ENCODE measurements at places on chromosomes 6 and 20.

GRCh38 chr6:57182017-57182432 lies 9.9 kb downstream of the BAG2 start:
- no peak for DNase-seq

DNA sequence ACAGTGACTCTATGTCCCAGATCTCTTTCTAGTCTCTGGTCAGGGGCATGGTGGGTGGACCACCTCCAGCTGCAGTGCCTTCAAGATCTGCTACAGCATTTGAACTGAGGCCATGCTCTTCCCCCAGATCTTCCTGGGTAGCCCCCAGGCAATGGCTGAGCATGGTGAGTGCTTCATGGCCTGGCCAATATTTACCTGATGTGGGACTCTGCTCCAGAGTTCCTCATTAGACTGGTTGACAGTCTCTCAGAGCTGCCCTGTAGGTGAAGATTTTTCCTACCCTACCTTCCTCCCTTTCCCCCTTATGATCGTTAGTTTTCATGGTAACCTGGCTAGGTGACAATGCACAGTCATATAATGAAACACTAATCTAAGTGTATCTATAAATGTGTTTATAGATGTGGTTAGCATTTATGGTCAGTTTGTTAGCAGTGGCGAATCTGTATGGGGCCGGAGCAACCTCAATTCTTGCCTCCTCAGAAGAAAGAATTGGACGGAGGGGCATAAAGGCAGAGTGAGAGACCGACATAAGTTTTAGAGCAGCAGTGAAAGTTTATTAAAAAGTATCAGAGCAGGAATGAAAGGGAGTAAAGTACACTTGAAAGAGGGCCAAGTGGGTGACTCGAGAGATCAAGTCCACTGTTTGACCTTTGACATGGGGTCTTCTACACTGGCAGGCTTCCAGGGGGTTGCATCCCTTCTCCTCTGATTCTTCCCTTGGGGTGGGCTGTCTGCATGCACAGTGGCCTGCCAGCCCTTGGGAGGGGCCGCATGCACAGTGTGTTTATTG lies 256.3 kb downstream of the CD83 start:
- DNase-seq = no peak

- DNase-seq = no peak
Observed at GRCh38 chr20:60219231-60219630, 261.0 kb downstream of the CDH26 start.

DNA sequence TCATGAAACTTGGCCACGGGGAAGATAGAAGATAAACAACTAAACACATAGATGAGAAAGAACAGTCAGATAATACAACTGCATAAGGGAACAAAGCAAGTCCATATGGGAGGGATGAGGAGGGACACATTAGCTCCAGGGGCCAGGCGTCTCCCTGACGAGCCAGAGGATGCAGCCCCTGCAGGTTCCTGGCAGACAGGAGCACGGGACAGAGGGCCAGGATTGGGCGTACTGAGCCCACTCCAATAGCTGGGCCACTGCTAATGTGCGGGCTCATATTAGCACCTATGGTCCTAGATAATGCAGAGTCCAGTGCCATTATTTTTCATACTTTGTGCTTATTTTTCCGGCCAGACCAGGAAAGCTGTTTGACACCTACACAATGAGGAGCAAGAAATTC lies 182.9 kb downstream of the ANKRD60 start:
- DNase-seq = no peak

DNA sequence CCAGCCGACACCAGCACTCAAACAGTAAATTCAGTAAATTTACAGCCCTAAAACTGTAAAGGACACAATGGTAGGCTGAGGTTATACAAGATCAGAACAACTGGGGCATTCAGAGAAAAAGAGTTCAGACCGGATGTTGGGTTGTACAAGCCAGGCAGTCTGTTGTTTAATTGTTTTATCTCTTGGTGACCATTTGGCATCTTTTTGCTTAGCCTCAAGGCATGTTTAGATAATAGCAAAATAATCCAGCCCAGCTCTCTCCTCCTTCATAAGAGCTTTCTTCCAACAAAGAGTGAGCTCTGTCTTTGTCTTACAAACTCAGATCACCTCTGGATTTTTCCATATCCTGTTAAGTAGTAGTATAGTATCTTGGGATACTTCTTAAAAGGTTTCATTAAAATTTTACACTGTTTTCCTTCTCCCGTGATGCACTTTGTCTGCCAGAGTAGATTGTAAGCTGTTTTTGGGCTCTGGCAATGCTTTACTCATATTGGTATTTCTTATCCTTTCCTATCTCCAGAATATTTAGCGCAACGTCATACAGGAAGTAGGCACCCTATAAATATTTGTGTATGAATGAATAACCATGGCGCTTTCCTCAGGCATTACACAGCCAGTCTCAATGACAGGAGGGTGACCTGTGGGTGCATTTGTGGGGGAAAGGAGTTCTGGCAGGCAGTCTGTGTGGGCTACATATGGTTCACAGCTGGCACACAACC lies 35.6 kb upstream of the TRAM2 start:
- DNase-seq = peak; percentile 76

DNA sequence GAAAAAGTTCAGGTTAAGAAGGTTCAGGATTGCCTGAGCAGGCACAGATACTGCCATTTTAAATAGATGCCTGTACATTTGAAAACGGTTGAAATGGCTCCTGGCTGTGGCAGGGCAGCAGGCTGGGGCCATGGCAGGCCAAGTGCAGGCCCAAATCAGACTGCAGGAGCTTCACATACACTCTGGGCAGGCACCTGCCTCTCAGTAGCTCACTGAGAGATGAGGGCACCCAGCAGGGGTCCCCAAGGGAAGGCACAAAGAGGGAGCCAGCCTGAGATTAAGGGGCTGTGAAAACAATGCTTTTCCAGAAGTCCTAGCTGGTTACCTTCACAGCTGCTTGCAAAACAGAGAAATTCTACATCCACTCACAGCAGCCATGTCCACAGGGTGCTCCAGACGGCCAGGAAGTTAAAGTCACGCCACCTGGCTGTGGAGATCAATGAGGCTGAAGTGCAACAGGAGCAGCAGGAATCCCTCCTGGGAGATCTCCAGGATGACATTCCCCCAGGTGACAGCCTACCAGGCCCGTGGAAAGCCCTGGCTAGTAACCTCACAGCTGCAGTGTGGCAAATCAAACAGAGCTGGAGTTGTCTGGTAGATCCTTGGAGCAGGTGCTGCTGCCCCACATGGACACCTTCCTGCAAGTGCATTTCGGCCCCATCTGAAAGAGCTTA lies 6.2 kb upstream of the RAET1E start:
- no peak for DNase-seq

GRCh38 chr20:23011008-23011721 lies 23.9 kb upstream of the SSTR4 start:
- DNase-seq = no peak

GRCh38 chr20:55977690-55978459 lies 27.4 kb downstream of the CBLN4 start:
- no peak for DNase-seq

- no peak for DNase-seq
Observed at GRCh38 chr6:35061102-35061615, 80.0 kb downstream of the TCP11 start.

GRCh38 chr20:16393836-16394235 lies 179.4 kb downstream of the KIF16B start:
- DNase-seq = no peak

- no peak for DNase-seq
Observed at GRCh38 chr6:151576633-151577032, 82.8 kb downstream of the CCDC170 start.
